Spleen (tissue), 13 donors: ENCODE measurements at places on chromosomes 11 and 22.

DNA sequence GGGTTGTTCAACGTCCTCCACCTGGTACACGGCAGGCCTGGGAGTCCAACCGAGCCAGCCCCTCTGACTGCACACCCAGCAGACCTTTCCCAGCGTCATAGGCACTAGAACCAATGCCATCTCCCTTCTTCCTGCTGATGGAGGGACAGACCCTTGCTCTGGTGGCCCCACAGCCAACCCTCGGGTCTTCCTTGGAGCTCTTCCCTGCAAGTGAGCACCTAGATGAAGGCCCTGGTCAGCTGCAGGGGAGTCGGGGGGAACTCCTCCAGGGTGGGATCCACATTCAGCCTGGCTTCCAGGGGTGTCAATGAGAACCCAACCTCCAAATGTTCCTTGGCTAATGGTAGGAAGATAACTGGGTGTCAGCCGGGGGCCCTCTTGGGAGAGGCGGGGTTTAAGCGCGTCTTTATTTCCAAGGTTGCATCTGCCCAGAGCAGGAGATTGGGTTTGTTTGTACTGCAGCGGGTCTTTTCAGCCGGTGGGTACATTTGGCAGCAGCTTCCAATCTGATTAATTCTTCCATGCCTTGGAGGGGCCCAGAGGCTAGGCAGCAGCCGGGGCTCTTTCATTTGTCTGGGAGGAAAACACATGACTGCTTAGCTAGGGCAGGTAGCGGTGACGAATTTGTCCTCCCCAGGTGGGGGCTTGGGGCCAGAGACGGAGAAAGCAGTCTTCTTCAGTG, 56.0 kb upstream of the SHISAL1 start:
- DNase-seq = peak; percentile 56

DNA sequence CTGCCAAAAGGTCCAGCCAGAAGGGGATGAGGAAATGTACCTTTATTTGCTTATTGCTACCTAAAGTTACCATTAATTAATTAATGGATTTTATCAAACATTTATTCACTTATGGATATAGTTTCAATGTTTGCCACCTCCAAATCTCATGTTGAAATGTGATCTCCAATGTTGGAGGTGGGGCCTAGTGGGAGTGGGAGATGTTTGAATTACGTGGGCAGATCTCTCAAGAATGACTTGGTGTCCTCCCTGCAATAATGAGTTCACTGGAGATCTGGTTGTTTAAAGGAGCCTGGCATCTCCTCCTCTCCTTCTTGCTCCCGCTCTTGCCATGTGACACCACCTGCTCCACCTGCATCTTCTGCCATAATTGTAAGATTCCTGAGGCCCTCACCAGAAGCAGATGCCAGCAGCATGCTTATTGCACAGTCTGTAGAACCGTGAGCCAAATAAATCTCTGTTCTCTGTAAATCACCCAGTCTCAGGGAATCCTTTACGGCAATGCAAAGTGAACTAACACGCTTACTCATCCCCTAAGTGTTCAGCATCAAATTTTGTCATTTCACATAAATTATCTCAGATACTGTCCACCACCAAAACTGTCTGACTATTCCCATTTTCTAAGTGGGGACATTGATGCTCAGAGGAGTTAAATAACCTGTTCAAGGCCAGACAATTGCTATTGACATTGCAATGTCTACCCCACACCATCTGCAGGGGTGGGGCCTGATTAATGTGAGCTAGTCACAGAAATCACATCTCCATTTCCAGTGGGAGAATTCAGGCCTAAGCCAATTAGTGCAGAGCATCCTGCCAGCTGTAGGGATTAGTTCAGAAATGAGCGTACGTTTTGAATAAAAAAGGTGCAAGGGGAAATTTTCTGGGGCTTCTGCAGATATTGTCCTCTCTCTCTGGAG, 51.6 kb upstream of the SYN3 start:
- no peak for DNase-seq

DNA sequence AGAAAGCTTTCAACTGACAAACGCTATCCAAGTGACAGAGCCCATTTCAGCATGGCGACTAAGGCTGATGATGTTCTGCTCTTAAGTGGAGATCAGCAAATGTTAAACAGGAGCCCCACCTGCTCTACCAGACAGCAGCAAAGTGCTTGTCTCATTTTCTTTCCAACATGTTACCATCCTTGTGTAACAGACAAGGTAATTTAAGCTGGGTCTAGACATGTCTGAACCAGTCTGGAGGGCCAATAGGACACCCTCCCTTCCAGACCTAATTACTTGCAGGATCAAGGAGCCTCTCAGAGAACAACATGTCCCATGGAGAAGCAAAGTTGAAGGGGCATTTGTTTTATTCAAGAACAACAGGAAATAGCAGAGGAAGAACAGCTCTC, 3.9 kb upstream of the LMO2 start:
- DNase-seq = no peak

- no peak for DNase-seq
These were observed 7.2 kb downstream of the TTLL1 start for GRCh38 chr22:43081968-43082367.

DNA sequence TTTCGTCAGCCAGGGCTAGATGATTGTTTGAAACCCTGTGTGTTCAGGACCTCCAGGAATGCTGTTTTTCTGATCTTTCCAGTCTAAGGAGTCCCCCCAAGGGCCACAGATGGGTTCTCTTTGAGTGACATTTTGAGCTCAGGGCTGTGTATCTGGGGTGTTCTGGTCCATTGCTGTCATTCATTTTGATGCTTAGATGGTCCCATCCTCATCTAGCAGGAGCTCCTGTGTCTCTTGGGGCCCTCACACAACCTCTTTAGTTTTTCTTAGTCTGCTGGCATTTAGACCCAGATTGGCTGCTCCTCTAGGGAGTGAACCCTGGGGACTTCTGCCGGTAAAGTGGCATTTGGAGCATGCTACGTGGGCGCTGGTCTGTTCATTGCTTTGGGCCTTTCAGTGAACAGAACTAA, 39.1 kb downstream of the MED15 start:
- DNase-seq = no peak

- DNase-seq = no peak
These were observed 737.2 kb downstream of the LRRC4C start for GRCh38 chr11:40722179-40722795.

GRCh38 chr11:66289548-66290329, 796 bp upstream of the YIF1A start:
- DNase-seq = no peak

- DNase-seq = no peak
These were observed 29.7 kb upstream of the PRODH start for GRCh38 chr22:18965526-18966421.

GRCh38 chr11:93796441-93797231, 12.6 kb downstream of the MED17 start:
- DNase-seq = no peak

- DNase-seq = no peak
These were observed 19.2 kb upstream of the PPARA start for GRCh38 chr22:46131151-46131587.

DNA sequence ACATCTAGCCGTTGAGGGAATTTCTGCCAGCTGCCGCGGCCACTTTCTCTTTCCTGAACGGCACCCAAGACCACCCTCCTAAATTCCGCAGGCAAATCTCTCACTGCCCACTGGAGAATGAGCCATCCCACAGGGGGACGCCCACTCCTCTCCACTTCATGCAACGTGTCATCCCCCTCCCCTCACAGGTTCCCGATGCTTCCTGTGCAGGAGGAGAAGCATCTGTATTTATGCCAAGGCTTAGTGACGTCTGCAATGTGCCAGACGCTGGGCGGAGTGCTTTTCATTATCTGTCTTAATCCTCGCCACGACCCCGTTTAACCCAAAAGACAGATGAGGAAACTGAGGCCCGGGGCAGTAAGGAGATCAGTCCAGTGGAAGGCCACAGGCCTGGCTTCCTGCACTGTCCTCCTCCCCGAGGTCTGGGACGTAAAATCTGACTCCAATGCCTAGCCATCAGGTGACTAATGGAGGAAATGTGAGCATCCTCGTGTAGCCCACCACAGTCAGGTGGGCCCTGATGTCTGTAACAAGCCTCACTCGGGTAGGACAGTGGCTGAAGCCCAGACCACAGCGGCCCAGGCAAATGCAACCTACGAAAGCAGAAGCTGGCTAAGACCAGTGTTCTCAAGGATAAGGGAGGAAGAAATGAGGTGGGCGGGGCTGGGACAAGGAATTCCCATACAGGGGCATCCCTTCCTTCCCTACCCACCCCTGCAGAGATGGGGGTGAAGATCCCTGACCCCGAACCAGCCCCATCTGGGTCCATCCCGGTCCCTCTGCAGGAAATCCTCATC, 23.1 kb downstream of the MN1 start:
- no peak for DNase-seq

GRCh38 chr11:106962995-106963394, 55.3 kb downstream of the GUCY1A2 start:
- no peak for DNase-seq

DNA sequence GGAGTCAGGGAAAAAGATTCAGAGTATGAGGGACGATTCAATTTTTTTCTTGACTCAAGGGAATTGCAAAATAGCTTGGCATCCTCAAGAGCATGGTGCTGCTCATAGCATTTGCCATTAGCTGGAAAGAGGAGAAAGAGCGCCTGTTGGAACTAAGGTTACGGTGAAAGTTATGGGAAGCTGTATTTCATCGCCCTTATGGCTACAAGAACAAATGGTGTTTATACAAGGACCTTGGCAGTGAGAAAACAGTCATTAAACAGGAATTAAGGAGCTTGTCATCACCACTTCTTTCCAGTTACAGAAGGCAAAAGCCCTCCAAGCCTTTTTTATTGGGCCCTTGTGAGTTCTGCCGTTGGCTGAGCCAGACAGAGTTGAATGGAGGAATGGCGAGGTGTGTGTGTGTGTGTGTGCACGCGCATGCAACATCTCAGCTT, 74.2 kb downstream of the ALX4 start:
- DNase-seq = no peak

- no peak for DNase-seq
These were observed 23.5 kb downstream of the OTUB1 start for GRCh38 chr11:64009710-64010109.

DNA sequence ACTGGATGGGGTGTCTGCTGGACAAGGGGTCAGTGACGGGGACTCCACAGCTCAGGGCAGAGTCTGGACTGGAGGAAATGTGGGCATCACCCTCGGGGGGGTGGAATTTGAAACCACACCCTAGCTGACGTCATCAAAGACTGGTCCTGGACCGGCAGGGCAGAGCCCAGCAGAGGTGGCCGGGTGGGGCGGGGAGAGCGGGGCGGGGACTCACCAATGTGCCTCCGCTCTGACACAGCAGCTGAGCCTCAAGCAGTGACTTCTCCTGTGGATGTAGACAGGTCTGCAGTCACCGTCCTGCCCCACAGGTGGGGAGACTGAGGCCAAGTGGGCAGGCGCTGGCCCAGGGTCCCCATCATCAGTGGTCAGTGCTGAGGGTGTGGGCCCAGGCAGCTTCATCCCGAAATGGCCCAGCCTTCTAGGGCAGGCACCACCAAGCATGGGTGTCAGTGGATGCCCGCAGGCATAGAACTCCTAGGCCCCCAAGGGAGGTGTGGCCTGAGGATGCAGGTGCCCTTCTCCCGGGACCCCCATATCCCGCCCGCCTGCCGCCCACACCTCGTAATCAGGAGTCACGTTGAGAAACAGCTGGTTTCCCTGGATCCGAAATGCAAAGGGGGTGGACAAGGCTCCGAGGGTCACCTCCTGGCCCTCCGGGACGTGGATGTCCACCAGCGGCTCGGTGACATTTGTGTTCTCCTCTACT, 603 bp downstream of the CDHR5 start:
- peak; percentile 52 for DNase-seq

GRCh38 chr11:71355281-71355680, 92.9 kb downstream of the DHCR7 start:
- DNase-seq = no peak

GRCh38 chr11:123430721-123431497, 840 bp downstream of the GRAMD1B start:
- peak; percentile 95 for DNase-seq

DNA sequence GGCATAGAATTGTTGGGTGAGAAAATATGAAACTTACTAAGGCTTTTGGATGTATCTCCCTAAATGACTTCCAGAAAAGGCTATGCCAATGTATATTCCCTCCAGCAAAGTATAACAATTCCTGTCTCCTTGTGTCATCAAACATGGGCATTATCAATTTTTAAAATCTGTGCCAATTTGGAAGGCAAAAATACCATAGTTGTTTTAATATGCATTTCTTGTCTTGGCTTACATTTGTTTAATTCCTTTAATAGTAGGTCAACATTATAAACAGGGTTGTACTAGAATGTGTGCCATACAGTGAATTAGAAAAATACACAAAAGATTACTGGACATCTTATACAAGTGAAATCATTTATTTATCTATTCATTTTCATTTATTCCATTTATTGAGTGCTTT, 41.6 kb downstream of the DCUN1D5 start:
- no peak for DNase-seq

DNA sequence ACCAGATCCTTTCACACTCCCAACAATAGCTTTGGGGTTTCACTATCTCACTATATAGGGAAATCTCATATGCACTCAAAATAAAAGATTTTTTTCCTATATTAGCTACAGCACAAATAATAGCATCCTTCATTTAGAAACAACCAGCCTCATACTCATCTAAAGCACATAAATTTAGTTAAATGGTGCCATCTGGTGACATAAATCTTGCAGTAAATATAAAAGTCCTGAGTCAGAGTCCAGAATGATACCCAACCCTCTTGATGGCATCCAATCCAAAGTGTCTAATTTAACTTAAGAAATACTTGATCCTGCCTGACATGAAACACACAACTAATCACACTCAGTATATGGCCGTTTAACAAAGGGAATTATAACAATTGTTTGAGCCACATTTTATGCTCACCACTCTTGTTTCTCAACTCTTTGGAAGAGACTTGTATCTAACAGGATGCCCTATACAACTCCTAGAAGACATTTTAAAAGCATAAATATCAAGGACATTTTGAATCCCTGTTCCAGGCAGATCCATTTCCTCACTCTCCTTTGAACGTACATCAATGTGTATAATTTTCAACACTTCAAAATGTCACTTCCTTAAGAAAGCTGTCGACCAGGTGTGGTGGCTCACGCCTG, 36.2 kb downstream of the DLG2 start:
- no peak for DNase-seq

GRCh38 chr11:101840704-101841103, 74.1 kb upstream of the CEP126 start:
- no peak for DNase-seq

DNA sequence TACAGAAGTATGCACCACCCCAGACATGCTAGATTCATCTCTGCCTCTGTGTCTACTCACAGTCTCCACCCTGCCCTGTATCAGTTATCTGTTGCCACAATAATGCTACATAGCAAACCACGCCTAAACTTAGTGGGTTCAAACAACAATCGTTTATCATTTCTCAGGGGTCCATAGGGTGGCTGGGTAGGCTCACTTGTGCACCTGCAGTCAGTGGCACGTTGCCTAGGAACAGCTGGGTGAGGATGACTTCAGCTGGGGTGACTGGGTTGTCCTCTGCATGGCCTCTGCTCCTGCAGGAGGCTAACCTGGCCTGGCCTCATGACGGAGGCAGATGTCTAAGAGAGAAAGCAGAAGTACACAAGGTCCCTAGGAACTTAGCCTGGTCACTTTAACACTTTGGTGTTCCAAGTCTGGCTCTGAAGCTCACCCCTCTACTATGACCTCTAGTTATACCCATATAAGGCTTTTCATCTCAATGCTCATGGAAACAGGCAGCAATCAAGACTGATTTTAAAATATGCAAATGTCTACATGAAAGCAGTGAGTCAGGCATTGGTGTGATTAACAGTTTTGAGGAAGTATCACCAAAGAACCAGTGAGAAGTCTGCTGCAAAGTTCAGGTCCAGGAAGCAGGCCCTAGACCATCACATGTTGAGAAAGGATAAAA, 10.7 kb downstream of the OLFML1 start:
- no peak for DNase-seq

GRCh38 chr11:126482586-126483108, 127.2 kb downstream of the ST3GAL4 start:
- peak; percentile 62 for DNase-seq
